ENCODE measurements at places on chromosomes 7 and 10.

- no peak for DNase-seq
Observed at GRCh38 chr7:115410972-115411686, 489.2 kb downstream of the MDFIC start.

- DNase-seq: no peak
Observed at GRCh38 chr10:32386623-32387260, 39.8 kb upstream of the EPC1 start.

DNA sequence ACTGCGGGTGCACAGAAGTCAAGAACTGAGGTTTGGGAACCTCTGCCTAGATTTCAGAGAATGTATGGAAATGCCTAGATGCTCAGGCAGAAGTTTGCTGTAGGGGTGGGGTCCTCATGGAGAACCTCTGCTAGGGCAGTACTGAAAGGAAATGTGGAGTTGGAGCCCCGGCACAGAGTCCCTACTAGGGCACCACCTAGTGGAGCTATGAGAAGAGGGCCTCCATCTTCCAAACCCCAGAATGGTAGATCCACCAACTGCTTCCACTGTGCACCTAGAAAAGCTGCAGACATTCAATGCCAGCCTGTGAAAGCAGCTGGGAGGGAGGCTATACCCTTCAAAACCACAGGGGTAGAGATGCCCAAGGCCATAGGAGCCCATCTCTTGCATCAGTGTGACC lies 1336.0 kb upstream of the CELF2 start:
- DNase-seq: no peak

- DNase-seq: no peak
Observed at GRCh38 chr10:24650669-24651391, 72.9 kb downstream of the ARHGAP21 start.

GRCh38 chr10:57162231-57162630 lies 801.2 kb upstream of the ZWINT start:
- DNase-seq: no peak

GRCh38 chr10:104209575-104210198 lies 22.5 kb downstream of the CFAP43 start:
- DNase-seq: no peak

DNA sequence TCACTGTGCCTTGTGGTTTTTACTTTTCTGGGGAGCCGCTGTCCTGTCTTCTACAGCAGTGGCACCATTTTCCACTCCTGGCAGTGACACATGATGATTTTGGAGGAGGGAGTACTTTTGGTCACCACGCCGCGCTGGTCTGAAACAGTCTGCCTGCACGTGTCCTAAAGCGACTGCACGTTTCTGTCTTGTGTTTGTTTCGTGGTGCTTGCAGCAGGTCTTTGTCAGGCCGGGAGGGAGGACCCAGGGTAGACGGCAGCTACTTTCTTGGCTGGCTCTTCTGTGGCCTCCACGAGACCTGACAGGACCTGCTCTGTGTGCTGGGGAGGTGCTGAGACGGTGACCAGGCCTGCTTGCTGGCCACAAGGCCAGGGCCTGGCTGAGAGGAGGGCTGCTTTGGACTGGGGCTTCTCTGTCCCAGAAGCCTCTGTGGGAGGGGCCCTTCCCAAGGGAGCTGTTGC lies 82.0 kb downstream of the GLRX3 start:
- no peak for DNase-seq

DNA sequence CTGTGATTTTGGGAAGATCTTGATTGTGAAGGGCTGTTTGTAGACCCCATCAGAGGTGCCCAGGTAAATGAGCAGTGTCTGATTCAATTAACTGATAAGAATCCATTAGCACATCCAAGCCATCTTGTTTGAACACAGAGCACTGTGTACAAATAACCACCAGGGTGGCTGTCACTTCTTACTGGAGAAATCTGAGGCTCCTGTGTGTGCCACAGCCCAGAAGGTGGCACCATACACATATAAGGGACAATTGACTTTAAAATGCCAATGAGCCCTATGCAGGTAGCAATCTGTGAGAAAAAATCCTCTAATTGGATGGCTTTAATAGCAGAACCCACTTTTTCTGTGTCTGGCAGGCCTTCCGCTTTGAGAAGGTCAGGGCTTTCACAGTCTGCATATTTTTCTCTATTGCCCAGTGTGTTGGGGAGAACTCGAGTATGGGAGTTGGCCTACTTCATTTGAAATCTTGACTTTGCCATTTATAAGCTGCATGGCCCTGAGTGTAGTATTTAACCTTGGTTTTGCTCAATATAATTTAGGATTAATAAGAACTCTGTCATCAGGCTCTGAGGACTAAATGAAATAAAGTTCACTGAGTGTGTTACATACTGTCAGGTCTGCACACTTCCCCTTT lies 517.4 kb downstream of the CCSER2 start:
- no peak for DNase-seq

- DNase-seq: no peak
Observed at GRCh38 chr10:117863771-117864170, 183.0 kb downstream of the RAB11FIP2 start.

- DNase-seq: no peak
Observed at GRCh38 chr10:79298403-79299244, 48.6 kb upstream of the PPIF start.

DNA sequence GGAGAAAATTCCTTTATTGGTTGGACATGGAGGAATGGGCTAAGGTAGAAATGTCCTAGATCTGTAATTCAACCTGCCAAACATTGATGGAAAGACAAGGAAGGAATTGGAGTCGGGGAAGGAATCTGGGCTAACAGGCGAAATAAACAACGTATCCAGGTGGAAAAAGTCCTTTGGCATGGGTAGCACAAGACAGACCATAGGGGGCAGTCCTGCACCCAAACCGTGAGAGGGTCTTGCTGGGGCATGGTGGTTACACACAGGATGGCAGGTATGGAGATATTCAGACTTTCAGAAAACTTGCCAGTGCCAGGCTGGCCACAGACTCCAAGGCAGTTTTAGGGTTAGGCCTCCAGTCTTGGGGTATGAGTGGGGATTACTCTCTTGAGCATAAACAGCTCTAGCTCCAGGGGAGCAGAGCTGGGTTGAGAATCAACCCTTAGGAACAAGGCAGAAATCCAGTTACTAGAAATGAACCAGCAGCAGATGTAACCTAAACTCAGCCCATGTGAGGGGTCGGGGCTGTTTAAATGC lies 188.6 kb upstream of the GDF10 start:
- DNase-seq: no peak
